ENCODE measurements at places on chromosomes 4 and X.
A peak's percentile ranks its signal among the peaks of the same experiment; 100 is the strongest.

- DNase-seq: no peak
Measured at GRCh38 chr4:124879195-124879594, 166.7 kb upstream of the ANKRD50 start.

DNA sequence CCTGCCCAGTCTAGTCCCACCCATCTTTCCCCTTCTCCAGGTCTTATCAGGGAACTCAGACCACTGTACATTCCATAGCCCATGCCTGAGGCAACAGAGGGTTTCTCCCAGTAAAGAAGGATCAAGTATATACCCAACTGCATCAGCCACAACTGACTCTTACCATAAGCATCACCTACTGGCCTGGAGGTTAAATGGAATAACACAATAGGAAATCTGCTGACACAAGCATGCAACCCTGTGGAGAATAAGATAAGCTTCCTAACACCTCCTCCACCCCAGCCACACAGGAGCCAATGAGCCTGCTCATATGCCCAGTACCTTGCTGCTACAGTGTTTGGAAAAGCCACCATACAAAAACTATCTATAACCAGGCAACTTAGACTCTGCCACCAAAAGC, 34.6 kb upstream of the PLK4 start:
- DNase-seq: no peak

GRCh38 chr4:123417813-123418212, 21.2 kb downstream of the SPRY1 start:
- no peak for DNase-seq

DNA sequence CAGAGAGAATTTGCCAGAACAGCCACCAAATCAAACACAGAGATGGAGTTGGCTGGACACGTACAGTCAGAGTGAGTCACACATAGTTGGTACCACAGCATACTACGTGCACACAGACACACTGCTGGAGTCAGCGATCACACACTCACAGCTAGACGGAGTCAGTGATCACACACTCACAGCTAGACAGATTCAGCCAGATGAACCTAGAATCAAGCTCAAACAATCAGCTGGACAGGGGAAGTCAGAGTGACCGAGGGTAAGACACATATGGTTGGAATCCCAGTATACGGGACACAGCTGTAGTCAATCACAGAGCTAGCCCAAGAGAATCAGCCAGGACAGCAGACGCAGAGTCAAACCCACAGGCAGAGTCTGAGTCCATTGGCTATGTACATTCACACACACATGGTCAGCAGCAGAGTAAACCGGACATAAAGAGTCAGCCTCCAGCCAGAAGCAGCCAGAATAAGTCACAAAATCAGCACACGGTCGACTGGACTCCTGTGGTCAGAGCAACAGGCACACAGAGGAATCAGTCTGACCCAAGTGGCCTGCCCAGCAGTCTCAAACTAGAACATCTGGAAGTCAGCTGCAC, 4.6 kb downstream of the SLC38A5 start:
- DNase-seq: no peak

DNA sequence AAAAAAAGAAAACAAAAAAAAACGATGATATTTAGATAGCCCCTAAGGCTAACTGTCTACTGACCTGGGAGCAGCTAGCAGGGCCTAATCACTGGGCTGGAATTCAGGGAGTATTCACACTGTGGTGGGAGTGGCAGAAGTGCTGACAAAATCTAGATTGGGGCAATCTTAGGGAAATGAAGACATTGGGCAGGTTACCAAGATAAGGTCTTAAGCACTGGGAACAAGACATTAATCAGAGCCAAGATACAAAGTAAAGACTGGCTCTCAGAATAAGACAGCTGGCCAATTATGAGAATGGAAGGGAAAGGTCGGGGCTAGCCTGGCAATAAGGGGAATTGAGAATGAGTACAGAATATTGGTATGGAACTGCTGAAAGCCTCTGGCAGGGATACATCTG, 100.2 kb upstream of the GRIA3 start:
- DNase-seq: no peak

DNA sequence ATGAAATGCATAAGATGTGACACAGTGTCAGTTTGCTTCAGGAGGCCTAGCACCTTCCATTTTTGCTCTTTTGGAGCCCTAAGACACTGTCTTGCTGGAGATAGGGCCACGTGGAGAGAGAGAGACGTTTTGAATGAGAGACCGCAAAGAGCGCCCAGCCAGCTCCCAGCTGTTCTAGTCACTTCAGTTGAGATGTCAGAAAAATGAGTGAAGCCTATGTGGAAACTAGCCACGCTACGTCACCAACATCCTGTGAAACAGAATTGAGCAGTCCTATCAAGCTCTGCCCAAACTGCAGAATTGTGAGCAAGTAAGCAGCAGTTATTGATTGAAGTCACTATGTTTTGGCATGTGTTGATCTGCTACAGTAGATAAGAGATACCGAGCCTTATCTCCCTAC, 13.1 kb downstream of the GPR82 start:
- peak; percentile 7 for DNase-seq

DNA sequence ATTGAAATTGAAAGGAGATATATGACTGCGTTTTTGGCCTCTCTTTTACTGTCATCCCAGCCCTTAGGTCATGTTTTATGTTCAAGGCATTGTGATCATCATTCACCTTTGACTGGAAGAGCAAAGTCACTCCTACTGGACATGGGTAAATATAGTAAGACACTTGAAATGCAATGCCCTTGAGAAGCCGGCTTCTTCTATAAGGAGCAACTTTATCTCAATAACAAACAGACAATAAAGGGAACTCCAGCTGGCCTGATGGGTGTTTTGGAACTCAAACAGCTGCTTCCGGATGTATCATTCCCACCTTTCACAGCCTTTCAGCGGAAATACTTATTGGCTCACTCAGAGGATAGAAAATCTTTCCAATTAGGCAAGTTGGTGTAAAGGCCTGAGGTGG, 65.1 kb upstream of the C4orf54 start:
- DNase-seq: no peak

GRCh38 chrX:9341291-9342201, 123.3 kb upstream of the TBL1X start:
- DNase-seq: no peak

DNA sequence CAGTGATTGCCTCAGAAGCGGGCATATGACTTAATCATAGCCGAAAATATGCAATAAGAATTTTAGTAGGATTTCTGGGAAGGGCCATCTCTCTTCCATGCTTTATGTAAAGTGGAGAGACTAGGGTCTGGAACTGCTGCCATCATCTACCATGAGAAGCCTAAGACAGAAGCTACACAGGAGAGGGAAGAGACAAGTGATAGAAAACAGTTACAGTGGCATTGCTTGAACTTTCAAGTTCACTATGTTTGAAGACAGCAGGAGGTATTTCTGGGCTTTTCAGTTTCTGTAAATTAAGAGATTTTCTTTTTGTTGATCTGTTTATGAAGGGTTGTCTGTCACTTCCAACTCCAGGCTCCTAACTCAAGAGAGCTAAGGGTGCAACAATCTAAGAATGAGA, 62.5 kb downstream of the ZNF330 start:
- DNase-seq: no peak

GRCh38 chr4:57492251-57492878, 382.2 kb upstream of the IGFBP7 start:
- DNase-seq: no peak

- DNase-seq: no peak
Measured at GRCh38 chr4:41976775-41977516, 4.6 kb upstream of the DCAF4L1 start.

DNA sequence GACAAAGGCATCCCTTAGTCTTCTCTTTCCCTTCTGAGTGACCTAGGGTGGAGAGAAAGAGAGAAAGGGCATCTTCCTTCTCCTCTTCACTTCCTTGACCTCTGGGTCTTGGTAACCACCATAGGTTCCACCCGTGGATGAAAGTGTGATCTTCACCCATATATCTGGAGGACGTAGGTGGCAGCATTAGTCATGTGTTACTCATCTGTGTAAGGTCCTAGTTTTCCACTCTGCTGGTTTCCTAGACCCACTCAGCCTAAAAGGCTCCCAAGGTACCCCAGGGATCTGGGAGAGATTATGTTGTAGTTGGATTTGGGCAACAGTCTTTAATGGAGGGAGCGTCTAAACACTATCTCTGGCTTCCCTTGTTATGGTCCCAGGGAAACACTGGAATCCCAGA, 45.5 kb upstream of the RAB9B start:
- DNase-seq: no peak

DNA sequence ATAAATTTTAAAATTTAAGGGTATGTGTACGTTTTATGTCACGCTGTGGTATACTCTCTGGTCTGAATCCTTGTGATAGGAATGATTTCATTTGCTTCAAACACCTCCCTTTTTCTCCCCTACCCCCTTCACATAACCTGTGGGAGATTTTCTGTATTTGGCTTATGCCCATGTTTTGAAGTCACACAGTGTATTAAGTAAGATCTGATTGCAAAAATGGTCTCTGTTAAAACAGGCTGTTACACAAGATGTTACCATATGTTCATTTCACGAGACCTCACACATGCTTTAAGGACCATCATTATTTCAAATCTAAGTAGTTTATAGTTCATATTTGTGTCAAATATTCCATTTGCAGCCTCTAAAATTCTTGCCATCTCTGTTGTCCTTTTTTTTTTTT, 63.5 kb downstream of the TMEM131L start:
- DNase-seq: no peak

GRCh38 chr4:149999485-150000074, 78.7 kb upstream of the DCLK2 start:
- no peak for DNase-seq

DNA sequence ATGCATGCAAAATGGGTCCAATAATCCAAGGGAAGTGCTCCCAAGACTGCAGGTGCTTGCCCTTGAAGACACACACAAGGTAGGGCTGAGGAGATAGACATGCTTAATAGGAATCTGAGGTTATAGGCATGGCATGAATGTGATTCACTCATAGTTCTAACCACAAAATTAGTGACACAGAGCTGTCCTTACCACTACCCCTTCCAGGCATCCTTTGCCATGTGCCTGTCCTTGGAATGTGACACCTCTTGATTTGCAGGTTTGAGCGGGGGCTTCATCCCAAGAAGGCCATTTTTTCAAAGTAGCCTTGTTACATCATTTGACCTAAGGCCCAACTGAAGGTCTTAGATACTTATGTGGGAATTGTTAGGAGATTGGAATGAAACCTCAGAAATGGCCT, 112.5 kb downstream of the CCNG2 start:
- no peak for DNase-seq

DNA sequence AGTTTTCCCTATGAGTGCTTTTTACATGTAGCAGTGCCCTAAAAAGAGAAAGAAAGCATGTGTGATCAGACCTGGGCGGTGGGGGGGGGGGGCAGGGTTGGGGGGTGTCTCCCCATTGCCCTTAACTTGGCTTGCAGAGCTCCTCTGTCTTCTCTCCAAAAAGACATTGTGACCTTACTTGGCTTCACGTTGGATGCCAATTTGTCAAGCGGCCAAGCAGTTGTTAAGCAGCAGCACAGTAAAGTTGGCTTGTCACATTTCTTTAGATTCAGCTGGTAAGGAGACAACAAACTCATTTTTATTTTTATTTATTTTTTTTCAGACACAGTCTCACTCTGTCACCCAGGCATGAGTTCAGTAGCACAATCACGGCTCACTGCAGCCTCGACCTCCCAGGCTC, 57.3 kb upstream of the ZNF157 start:
- no peak for DNase-seq

DNA sequence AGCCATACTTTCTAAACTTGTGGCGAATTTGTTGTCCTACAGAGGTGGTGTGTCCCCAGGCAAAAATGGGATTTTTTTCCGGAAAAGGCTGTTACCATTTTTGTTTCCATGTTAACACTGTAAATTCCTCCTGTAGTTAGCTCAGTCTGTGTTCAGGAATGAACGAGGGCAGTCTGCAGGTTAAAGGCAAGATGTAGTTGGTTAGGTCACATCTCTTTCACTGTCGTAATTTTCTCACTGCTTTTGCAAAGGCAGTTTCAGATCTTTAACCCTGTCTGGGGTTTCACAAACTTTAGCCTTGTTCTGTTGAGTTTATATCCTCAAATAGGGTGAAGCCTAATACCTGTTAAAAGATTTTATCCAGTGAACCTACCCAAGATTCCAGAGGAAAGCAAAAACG, 50.5 kb upstream of the PUDP start:
- DNase-seq: no peak

GRCh38 chr4:97252615-97253154, 890.6 kb downstream of the STPG2 start:
- DNase-seq: no peak

GRCh38 chrX:70352496-70352895, 62.6 kb downstream of the KIF4A start:
- no peak for DNase-seq

- peak; percentile 48 for DNase-seq
Measured at GRCh38 chr4:173168396-173169177, at the start of gene GALNT7. TSS of gene GALNT7 (plus strand) at chr4:173168811. CDS start at chr4:173168836, 25 bp downstream.

- DNase-seq: no peak
Measured at GRCh38 chr4:2415881-2416563, 2.4 kb downstream of the ZFYVE28 start.

DNA sequence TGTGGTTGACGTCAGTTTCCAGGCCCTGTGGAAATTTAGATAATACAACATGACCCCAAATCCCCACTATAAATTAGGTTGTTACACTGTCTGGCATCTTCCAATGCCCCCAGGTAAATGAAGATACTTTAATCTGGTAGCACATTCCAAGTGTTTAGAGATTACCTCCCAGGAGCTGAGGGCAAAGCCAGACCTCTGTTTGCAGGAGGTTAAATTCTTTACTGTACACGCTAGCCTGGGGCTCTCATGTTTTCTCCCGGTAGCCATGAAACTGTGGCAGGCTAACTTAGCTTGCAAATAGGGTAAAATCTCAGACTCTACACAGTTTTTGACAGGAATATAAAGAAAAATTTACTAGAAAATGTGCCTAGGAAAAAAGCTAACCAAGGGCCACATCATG, 450.0 kb downstream of the PDGFC start:
- no peak for DNase-seq

DNA sequence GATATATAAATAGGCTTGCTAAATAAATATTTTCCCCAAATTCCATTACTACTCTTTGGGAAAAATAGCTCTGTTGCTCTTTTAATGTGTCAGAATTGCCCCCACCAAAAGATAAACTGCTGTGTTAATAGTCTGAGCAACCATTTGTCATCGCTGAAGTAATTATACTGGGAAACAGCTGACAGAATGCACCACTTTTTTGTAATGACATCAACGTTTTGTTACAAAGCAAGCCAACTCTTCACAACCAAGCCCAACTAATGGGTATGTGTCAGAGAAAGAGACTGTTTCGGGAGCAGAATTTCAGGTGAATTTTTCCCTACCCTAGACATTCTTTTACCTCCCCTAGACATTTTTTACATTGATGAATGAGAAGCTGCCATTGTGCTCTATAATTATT, 405.0 kb upstream of the MAGEB18 start:
- DNase-seq: no peak

- no peak for DNase-seq
Measured at GRCh38 chr4:1393866-1394265, 12.4 kb downstream of the NKX1-1 start.

- DNase-seq: no peak
Measured at GRCh38 chr4:7694324-7694723, 245.3 kb downstream of the AFAP1 start.

DNA sequence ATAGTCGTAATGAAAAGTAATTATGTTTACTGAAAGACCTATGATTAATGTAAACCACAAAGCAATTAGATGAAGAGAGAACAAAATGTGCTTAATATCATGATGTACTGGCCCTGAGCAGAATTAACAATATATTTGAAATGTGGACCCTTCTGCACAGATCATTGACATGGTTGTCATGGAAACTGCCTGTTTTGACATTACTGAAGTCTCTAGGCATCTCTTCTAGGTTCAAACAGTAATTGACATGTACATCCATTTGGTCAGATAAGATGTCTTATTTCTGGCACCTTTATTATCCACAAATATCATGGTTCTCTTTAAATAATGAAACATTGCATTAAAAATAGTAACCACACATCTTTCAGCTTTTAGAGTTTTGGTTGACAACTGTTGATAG, 251.7 kb upstream of the GNPDA2 start:
- DNase-seq: no peak

Measured in stimulated activated CD4-positive, alpha-beta T cell treated with anti-CD3 and anti-CD28 coated beads, Interleukin-2, amount 100 ng/mL, for 48 hours (primary cell).